ENCODE measurements at places on chromosomes 1 and 21. TPM values are rescaled to one million over a fixed set of nuclear protein-coding genes. Genes with fewer than 3 reads are reported as not detected.
A peak's percentile ranks its signal among the peaks of the same experiment; 100 is the strongest.

DNA sequence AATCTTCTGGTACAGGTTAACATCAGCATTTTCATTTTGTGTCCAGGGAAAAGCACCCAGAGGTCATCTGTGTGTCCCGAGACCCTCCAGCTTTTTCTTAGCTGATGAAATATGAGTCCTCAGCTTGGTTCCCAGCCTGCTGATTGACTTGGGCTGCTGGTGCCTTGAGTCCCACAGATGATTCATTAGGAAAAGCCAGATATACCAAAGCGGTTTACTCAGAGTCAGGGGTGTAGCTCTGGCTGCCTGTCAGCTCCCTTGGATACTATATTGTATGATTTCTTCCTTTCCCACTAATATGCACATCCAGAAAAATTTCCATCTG, 43.7 kb upstream of the MAB21L3 start:
- no peaks in the 10 kb centered on the region for H3K36me3 ChIP-seq
- H3K27me3 ChIP-seq: no peaks in the 10 kb centered on the region
- no peaks in the 10 kb centered on the region for H3K4me1 ChIP-seq
- H3K4me3 ChIP-seq: no peak overlapping the region
- no peak for DNase-seq

- no peak for DNase-seq
- H3K27ac ChIP-seq: no peak overlapping the region
- no peaks in the 10 kb centered on the region for H3K4me1 ChIP-seq
- no peak overlapping the region for H3K4me3 ChIP-seq
Measured at GRCh38 chr1:81654147-81654546, 146.6 kb upstream of the ADGRL2 start.

DNA sequence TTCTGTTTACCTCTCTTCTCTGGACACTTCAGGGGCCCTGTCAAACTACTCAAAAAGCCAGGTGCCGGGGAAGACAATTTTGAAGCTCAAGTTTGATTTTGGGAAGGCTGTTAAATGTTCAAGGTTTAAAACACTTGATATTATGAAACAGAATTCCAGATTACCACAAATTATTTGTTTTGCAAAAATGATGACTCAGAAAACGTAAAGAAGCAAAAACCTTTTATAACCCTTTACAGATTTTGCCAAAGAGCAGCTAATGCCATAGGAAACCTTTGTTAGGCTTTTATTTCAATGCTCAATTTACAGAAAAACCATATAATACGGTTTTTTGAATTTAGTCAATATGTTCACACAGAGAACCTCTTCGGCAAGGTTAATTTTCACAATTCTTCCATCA, 593.4 kb upstream of the ZP4 start:
- no peaks in the 10 kb centered on the region for H3K27me3 ChIP-seq
- no peak for DNase-seq
- H3K27ac ChIP-seq: no peak overlapping the region
- H3K36me3 ChIP-seq: no peaks in the 10 kb centered on the region

GRCh38 chr1:158931055-158931737, at the start of gene PYHIN1:
TSS of gene PYHIN1 (plus strand) at chr1:158931552. CDS start at chr1:158936911, 5,359 bp downstream.
- H3K36me3 ChIP-seq: no peaks in the 10 kb centered on the region
- peak; percentile 24 for DNase-seq
- no peak within 1 kb of the TSS for H3K4me3 ChIP-seq
- H3K4me1 ChIP-seq: no peaks in the 10 kb centered on the region

- no peak overlapping the region for H3K4me3 ChIP-seq
- no peaks in the 10 kb centered on the region for H3K36me3 ChIP-seq
- no peak for DNase-seq
- peaks cover 16% of the 10 kb centered on the region for H3K4me1 ChIP-seq
- H3K27me3 ChIP-seq: no peaks in the 10 kb centered on the region
Measured at GRCh38 chr1:223245983-223246382, 102.9 kb upstream of the TLR5 start.

The POU3F1 gene
- polyA plus RNA-seq: 0.04 TPM

The FCER1G gene
- polyA plus RNA-seq: 79.8 TPM

DNA sequence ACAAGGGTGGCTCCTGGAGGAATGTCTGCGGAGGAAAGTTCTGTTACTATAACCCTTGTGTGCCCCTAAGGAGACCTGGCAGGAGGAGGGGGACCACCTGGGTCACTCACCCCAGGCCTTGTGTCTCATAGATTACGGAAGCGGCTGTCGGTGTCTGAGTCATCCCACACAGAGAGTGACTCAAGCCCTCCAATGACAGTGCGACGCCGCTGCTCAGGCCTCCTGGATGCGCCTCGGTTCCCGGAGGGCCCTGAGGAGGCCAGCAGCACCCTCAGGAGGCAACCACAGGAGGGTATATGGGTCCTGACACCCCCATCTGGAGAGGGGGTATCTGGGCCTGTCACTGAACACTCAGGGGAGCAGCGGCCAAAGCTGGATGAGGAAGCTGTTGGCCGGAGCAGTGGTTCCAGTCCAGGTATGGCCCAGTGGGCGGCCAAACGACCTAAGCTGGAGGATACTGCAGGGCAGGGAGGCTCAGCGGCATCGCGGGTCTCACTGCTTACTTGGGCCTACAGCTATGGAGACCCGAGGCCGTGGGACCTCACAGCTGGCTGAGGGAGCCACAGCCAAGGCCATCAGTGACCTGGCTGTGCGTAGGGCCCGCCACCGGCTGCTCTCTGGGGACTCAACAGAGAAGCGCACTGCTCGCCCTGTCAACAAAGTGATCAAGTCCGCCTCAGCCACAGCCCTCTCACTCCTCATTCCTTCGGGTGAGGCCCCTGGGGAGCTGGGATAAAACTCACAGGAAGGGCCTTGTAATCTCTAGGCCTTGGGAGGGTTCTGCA, 101.4 kb downstream of the PIK3R3 start:
- DNase-seq: no peak
- H3K4me1 ChIP-seq: no peaks in the 10 kb centered on the region
- H3K4me3 ChIP-seq: no peak overlapping the region
- no peak overlapping the region for H3K27ac ChIP-seq
- H3K27me3 ChIP-seq: no peaks in the 10 kb centered on the region
- H3K36me3 ChIP-seq: peaks cover 89% of the 10 kb centered on the region

GRCh38 chr1:43982808-43983207, 3.8 kb downstream of the B4GALT2 start:
- no peak overlapping the region for H3K27ac ChIP-seq
- DNase-seq: no peak
- peaks cover 45% of the 10 kb centered on the region for H3K4me1 ChIP-seq
- no peak overlapping the region for H3K4me3 ChIP-seq
- H3K27me3 ChIP-seq: no peaks in the 10 kb centered on the region
- peaks cover 3% of the 10 kb centered on the region for H3K36me3 ChIP-seq

DNA sequence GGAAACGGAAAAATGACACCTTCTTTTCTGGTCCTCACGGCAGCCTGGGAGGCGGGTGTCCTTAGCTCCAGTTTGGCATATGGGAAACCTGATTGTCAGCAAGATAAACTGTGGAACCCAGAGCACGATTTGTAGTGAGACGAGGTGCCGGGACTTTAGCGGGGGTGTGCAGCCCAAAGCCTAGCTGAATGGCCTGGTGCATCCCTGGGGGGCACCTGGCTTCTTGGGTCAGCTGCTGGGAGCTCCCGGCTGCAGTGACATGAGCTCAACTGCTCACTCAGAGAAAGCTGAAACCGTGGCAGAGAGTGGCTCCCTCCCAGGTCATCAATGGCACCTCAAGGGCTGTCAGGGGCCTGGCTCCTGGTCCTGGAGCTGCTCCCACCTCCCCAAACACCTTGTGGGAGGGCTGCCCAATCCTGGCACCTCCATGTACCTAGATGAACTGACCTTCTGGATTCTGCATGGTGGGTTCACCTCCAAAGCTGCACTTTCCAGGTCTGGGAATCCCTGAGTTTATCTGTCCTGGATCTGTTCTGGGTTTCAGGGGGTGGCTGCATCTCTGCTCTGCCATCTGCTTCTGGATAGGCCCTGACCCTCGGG, 260.5 kb downstream of the MATN1 start:
- H3K4me3 ChIP-seq: no peak overlapping the region
- no peak overlapping the region for H3K27ac ChIP-seq
- H3K36me3 ChIP-seq: no peaks in the 10 kb centered on the region
- no peak for DNase-seq
- H3K27me3 ChIP-seq: no peaks in the 10 kb centered on the region

The S100A3 gene
- 0.06 TPM for polyA plus RNA-seq

The AXDND1 gene
- polyA plus RNA-seq: 7.3 TPM

DNA sequence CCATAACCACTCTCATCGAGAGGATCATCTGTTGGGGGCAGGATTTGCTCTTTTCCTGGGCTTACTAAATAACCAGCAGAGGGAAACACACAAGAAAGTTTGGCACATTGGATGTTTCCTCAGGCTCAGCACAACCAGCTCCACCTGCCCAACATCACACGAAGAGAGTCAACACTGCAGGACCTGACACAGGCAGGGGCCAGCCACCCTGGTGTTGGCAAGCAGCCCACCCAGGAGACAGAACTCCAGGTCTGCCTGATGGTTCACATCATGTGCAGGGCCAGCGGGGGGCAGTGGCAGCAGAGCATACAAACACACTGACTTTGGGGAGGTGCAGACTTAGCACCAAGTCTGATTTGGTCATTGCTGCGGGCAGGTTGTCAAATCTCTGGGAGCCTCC, 182.3 kb upstream of the GALNT2 start:
- DNase-seq: no peak
- no peaks in the 10 kb centered on the region for H3K36me3 ChIP-seq
- H3K27me3 ChIP-seq: peaks cover 2% of the 10 kb centered on the region
- H3K27ac ChIP-seq: no peak overlapping the region
- H3K4me3 ChIP-seq: no peak overlapping the region
- no peaks in the 10 kb centered on the region for H3K4me1 ChIP-seq

GRCh38 chr1:117892512-117892911, 36.9 kb downstream of the GDAP2 start:
- no peak overlapping the region for H3K4me3 ChIP-seq
- peaks cover 3% of the 10 kb centered on the region for H3K36me3 ChIP-seq
- no peaks in the 10 kb centered on the region for H3K4me1 ChIP-seq
- no peaks in the 10 kb centered on the region for H3K27me3 ChIP-seq
- DNase-seq: no peak

- H3K36me3 ChIP-seq: no peaks in the 10 kb centered on the region
- DNase-seq: no peak
- no peak overlapping the region for H3K4me3 ChIP-seq
- no peaks in the 10 kb centered on the region for H3K4me1 ChIP-seq
- no peaks in the 10 kb centered on the region for H3K27me3 ChIP-seq
Measured at GRCh38 chr1:196774175-196774574, 465 bp upstream of the CFHR3 start.

GRCh38 chr1:72109916-72110315, 172.4 kb downstream of the NEGR1 start:
- H3K27ac ChIP-seq: no peak overlapping the region
- H3K27me3 ChIP-seq: no peaks in the 10 kb centered on the region
- H3K4me3 ChIP-seq: no peak overlapping the region
- no peak for DNase-seq
- no peaks in the 10 kb centered on the region for H3K4me1 ChIP-seq

- H3K4me3 ChIP-seq: no peak overlapping the region
- no peaks in the 10 kb centered on the region for H3K4me1 ChIP-seq
- no peak for DNase-seq
- H3K36me3 ChIP-seq: no peaks in the 10 kb centered on the region
- H3K27me3 ChIP-seq: no peaks in the 10 kb centered on the region
- no peak overlapping the region for H3K27ac ChIP-seq
Measured at GRCh38 chr1:101006553-101006952, 19.0 kb downstream of the DPH5 start.

DNA sequence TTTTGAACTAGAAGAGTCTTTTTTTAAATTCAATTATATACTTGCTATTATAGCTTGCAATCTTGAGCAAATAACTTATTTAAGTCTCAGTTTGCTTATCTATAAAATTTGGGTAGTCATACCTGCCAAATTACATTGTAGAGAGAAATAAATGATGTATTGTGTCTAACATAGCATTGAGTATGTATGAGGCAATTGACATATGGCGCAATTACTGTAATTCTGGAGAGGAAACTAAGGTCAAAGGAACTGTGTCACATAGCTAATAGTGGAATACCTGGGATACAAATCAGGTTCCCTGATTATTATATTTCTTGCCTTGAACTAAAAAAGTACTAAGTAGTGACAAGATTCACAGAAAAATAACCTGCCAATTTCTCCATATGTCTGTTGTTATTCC, 302.5 kb downstream of the PDE4B start:
- H3K4me3 ChIP-seq: no peak overlapping the region
- no peaks in the 10 kb centered on the region for H3K27me3 ChIP-seq
- H3K36me3 ChIP-seq: no peaks in the 10 kb centered on the region
- H3K4me1 ChIP-seq: no peaks in the 10 kb centered on the region

The UMODL1 gene
- 0.44 TPM for polyA plus RNA-seq

DNA sequence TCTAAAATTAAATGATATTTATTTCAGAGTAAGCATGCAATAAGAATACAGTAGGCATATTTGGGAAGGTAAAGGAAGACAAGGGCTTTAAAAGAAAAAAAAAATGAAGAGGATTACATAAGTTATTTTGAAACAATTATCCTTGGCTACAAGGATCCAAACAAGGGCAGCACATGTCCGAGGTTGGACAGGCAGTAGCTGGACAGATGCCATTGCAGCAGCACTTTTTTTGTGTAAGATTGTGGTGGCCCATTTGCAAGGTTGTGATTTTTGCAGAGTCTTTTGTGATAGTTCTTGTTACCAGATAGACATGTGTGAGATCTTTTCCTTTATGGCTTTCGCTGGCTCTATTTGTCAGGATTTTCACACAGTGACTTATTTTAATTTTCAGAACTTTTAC, 89.4 kb upstream of the COG2 start:
- no peaks in the 10 kb centered on the region for H3K27me3 ChIP-seq
- no peak for DNase-seq
- no peak overlapping the region for H3K27ac ChIP-seq
- no peaks in the 10 kb centered on the region for H3K36me3 ChIP-seq
- H3K4me3 ChIP-seq: no peak overlapping the region

DNA sequence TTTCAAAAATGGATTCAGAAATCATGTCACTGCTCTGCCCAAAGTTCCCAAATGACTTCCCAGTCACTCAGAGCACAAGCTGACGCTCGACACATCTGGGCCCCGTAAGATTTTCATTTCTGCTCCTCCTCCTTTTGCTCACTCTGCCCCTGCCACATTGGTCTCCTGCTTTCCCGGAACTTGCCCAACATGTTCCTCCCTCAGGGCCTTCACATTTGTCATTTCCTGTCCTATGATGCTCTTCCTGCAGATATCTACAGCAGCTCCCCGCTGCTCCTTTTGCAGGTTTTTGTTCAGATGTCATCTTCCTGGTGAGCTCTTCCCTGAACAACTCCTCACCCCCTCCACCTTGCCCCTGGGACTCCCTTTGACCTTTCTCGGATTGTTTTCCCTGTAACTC, 58.5 kb upstream of the IVNS1ABP start:
- no peak overlapping the region for H3K4me3 ChIP-seq
- H3K27me3 ChIP-seq: no peaks in the 10 kb centered on the region
- H3K36me3 ChIP-seq: no peaks in the 10 kb centered on the region
- no peak overlapping the region for H3K27ac ChIP-seq
- DNase-seq: no peak
- H3K4me1 ChIP-seq: no peaks in the 10 kb centered on the region

DNA sequence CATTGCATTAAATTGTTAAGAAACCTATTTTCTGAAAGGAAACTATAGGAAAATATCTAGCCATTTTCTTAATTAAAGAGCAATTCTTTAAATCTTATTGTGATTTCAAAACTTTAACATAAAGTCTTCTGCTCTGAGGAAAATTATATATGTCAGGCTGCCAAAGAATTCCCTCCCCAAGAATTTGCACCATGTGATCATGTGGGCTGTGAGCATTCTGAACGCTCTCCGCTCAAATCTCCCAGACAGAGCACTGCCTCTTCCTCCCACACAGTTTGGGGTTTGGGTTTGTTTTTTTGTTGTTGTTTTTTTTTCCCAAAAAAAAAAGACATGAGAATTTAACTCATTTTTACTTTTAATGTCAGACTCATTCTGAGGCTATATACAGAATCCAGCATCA, 155.9 kb upstream of the PALMD start:
- DNase-seq: no peak
- H3K27me3 ChIP-seq: no peaks in the 10 kb centered on the region
